ENCODE measurements at places on chromosomes 4 and X. TPM values are rescaled to one million over a fixed set of nuclear protein-coding genes. Genes with fewer than 3 reads are reported as not detected.

GRCh38 chrX:133847340-133847994 lies 137.9 kb downstream of the GPC3 start:
- no peak overlapping the region for H3K4me3 ChIP-seq
- H3K4me1 ChIP-seq, result no peaks in the 10 kb centered on the region
- H3K36me3 ChIP-seq, result no peaks in the 10 kb centered on the region
- no peaks in the 10 kb centered on the region for H3K27me3 ChIP-seq

DNA sequence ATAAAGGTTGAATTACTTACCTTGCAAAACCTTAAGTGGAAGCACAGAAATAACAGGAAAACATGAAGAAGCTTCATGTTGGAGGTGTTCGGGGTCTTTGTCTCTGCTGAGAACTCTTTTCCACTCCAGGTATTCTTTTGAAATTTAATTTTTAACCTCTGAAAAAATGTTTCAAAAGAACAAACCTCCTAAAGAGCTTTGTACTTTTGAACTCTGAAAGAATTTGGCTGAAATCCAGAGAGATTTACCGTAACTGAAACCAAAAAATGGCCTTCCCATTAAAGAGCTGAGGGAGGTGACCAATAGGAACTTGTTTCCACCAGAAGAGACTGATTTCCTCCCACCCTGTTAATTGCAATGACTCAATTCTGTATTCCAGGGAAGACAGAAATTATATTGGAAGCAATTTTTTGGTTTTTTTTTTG lies at the start of gene CFI:
Gene CFI, minus strand, starts transcription at position 105 of the 425 bp plus-strand sequence. Its CDS starts 28 bp downstream, at position 77.
- peaks cover 6% of the 10 kb centered on the region for H3K4me1 ChIP-seq
- no peak within 1 kb of the TSS for H3K4me3 ChIP-seq
- H3K27ac ChIP-seq, result no peak within 1 kb of the TSS
- no peaks in the 10 kb centered on the region for H3K36me3 ChIP-seq
- no peaks in the 10 kb centered on the region for H3K27me3 ChIP-seq
- DNase-seq, result peak; percentile 65

FMR1NB gene
- not detected for total RNA-seq

HGFAC gene
- total RNA-seq, result not detected

DNA sequence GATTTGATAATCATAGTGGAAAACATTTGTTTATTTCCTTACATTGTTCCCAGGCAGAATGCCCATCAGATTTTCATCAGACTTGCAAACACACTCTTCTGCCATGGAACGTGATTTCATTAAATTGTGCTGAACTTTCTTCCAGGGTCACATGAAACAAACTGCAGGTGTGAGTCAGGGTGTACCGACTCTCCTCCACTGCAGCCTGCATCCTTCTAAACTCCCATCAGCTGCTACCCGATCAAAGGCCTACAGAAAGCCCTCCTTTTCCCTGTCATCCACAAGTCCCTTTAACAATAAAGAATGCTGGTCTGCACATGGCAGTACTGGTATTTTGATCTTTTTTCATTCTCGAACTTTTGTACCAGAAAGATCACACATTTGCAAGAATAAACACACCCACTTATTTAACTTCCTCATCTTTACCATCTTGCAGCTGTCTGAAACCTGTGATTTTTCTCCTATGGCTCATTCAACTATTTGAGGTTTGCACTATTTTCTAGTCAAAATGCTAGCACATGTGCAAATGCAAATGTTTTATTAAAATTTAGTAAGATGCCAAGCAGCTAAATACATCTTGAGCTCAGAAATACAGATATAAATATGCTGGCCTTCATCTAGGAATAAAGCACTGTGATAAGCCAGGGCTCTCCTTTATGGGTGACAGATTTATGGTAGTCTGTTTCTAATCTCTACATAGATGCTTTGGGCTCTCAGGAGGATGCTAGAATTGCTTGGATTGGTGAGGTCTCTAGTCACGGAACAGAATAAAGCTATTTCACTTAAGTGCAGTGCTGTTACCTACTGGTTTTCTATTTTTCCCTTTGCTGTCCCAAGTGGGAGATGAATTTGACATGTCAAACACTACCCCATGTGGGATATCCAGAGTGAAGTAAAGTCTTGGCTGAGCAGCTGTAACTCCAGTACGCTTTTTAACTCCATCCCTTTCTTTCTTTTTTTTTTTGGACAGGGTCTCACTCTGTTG lies 25.8 kb upstream of the ARHGAP24 start:
- no peak for DNase-seq
- no peaks in the 10 kb centered on the region for H3K27me3 ChIP-seq
- no peak overlapping the region for H3K4me3 ChIP-seq
- no peak overlapping the region for H3K27ac ChIP-seq

PF4V1 gene
- not detected for total RNA-seq

XAGE1A gene
- total RNA-seq, result not detected

DNA sequence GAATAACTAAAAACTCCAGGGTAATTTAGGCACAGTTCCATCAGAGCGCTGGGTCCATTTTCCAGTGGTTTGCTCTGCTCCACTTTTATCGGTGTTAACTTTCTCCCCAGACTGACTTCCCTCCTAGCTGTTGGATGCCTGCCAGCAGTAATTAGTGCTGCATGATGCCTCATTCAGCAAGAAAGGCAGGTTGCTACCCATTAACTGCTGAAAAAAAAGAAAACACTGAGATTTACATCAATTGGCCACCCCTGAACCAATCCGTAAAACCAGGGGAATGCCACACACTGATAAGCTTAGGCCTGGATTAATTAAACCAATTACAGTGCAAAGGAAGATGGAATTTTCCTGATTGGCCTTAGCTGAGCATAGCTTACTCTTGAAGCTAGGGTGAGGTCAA lies 182.4 kb upstream of the CXXC4 start:
- H3K36me3 ChIP-seq, result no peaks in the 10 kb centered on the region
- DNase-seq, result no peak
- H3K4me3 ChIP-seq, result no peak overlapping the region
- no peaks in the 10 kb centered on the region for H3K27me3 ChIP-seq

PLAC8 gene
- total RNA-seq, result not detected

SGCB gene
- 50.4 TPM for total RNA-seq

TBC1D8B gene
- total RNA-seq, result 9.3 TPM

DNA sequence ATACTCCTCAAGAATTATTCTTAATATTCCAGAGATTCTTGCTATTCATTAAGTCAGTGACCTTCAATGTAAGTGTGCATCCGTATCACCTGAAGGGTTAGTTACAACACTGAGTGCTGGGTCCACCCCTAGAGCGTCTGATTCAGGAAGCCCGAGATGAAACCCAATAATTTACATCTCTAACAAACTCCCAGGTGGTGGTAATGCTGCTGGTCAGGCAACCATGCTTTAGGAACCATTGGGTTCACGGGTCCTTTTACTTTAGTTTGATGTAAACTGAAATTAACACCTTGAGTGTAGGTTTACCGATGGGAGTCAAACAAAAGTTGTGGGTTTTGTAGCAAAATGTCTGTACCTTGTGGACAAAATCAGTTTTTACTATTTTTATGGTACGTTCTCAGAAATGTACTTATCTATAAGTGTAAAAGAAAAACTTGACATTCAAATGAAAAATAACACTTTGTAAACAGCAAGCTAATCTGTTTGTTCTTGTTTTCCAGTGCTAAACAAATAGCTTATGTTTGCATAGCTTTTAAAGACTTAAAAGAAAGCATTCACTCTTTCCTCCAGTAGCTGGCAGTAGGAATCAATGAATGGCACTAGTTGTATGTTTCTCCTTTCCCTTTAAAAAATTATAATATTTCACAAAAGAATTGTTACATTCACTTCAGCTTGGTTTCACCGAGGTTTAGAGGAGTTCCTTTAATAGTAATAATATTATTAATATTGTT lies 32.7 kb downstream of the ACE2 start:
- H3K36me3 ChIP-seq, result no peaks in the 10 kb centered on the region
- H3K4me3 ChIP-seq, result no peak overlapping the region
- H3K27me3 ChIP-seq, result no peaks in the 10 kb centered on the region
- no peaks in the 10 kb centered on the region for H3K4me1 ChIP-seq
- DNase-seq, result no peak

FAM199X gene
- total RNA-seq, result 16.1 TPM

GRCh38 chr4:145626623-145626982 lies 7.4 kb downstream of the MMAA start:
- no peak overlapping the region for H3K27ac ChIP-seq
- H3K27me3 ChIP-seq, result no peaks in the 10 kb centered on the region
- no peaks in the 10 kb centered on the region for H3K36me3 ChIP-seq
- peaks cover 15% of the 10 kb centered on the region for H3K4me1 ChIP-seq
- no peak overlapping the region for H3K4me3 ChIP-seq

- DNase-seq, result peak; percentile 52
- H3K4me3 ChIP-seq, result no peak overlapping the region
- H3K4me1 ChIP-seq, result no peaks in the 10 kb centered on the region
- no peaks in the 10 kb centered on the region for H3K36me3 ChIP-seq
- no peak overlapping the region for H3K27ac ChIP-seq
These were observed 133.1 kb downstream of the CORIN start for GRCh38 chr4:47704693-47705325.

DNA sequence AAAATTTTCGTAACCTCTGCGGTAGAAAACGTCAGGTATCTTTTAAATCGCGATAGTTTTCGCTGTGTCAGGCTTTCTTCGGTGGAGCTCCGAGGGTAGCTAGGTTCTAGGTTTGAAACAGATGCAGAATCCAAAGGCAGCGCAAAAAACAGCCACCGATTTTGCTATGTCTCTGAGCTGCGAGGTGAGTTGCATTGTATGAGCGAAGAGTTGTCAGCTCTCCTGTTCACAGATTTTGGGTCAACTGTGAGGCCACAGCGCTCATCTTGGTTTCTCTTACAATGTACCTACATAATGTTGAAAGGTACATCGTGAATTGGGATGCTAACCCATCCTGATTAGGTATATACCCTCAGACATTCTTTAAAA lies 486 bp downstream of the CLCN3 start:
- no peaks in the 10 kb centered on the region for H3K36me3 ChIP-seq
- H3K4me1 ChIP-seq, result peaks cover 20% of the 10 kb centered on the region
- H3K4me3 ChIP-seq, result peak overlapping the region; percentile 96
- peak overlapping the region; percentile 95 for H3K27ac ChIP-seq

IL2RG gene
- not detected for total RNA-seq

- H3K27me3 ChIP-seq, result no peaks in the 10 kb centered on the region
- peaks cover 30% of the 10 kb centered on the region for H3K4me1 ChIP-seq
- DNase-seq, result peak; percentile 77
- H3K27ac ChIP-seq, result peak overlapping the region; percentile 26
These were observed 67.1 kb downstream of the PGRMC2 start for GRCh38 chr4:128220286-128221235.

DNA sequence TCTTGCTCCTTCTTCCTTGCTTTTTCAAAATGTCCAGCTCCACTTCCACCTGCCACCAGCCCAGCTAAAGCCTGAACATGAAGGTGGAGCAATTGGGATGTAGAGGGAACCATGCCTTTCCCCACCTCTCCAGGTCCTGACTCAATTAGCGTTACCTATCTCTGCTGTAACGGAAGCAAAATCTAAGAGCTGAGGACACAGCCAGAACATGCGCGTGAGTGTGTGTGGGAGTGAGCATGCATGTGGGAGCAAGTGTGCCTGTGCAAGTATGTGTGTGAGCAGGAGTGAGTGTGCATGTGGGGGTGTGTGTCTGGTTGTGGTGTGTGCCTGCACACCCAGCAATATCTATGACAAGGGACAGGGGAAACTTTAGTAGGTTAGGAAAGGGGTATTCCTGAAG lies 364.5 kb downstream of the MID1IP1 start:
- H3K27ac ChIP-seq, result no peak overlapping the region
- no peak for DNase-seq
- no peaks in the 10 kb centered on the region for H3K27me3 ChIP-seq
- no peaks in the 10 kb centered on the region for H3K4me1 ChIP-seq

GC gene
- not detected for total RNA-seq

DNA sequence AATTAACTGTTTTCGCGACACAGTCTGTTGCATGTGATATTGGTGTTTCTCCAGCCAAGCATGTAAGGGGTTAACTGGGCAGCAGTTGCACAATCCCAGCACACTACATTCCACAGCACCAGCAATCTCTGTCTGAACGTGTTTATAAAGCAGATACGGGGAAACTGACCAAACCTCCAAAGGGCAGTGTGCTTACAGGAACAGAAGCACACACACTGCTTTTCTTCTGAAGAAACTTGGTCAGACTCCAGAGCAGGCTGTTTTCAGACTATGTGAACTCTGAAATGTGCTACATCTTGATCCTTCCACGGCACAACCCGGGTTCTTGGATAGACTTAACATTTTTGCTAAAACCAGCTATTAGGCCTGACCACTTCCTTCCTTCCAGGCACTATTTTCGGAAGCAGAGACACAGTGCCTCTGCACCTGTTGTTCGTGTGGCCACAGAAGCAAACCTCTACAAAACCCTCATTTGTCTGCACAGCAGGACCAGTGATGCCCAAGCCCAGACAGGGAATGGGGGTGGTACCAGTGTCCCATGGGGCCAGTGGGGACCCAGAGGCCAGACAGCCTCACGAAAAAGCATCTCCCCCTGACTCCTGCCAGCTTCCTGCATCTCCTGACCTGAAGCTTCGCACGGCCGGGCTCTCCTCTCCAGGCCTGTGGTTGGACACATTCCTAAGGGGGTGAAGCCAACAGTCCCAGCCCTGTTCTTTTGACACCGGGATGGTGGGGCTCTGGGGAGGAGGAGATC lies 90.1 kb downstream of the IRF2 start:
- peak; percentile 73 for DNase-seq
- peak overlapping the region; percentile 80 for H3K27ac ChIP-seq
- H3K4me3 ChIP-seq, result peak overlapping the region; percentile 75

YIPF7 gene
- total RNA-seq, result not detected

EREG gene
- 4.4 TPM for total RNA-seq

GRCh38 chrX:148722966-148723365 lies 222.5 kb downstream of the AFF2 start:
- no peak overlapping the region for H3K27ac ChIP-seq
- no peak overlapping the region for H3K4me3 ChIP-seq
- no peaks in the 10 kb centered on the region for H3K4me1 ChIP-seq

DNA sequence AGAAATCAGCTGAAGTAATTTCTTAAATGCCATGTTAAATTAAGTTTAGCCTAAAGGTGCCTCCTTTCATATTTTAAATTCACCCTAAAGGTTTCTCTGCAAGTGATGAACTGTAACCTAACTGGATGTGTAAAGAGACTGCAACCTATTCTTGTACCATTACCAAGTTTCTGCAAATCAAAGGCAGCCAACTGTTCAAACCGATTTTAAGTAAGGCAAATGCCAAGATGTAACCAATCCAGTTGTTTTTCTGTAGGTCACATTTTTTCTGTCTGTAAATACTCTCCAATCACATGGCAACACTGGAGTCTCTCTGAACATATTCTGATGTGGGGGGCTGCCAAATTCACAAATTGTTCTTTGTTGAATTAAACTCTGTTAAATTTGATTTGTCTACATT lies 42.4 kb upstream of the FGF2 start:
- peak overlapping the region; percentile 73 for H3K27ac ChIP-seq
- H3K4me3 ChIP-seq, result peak overlapping the region; percentile 38

DNA sequence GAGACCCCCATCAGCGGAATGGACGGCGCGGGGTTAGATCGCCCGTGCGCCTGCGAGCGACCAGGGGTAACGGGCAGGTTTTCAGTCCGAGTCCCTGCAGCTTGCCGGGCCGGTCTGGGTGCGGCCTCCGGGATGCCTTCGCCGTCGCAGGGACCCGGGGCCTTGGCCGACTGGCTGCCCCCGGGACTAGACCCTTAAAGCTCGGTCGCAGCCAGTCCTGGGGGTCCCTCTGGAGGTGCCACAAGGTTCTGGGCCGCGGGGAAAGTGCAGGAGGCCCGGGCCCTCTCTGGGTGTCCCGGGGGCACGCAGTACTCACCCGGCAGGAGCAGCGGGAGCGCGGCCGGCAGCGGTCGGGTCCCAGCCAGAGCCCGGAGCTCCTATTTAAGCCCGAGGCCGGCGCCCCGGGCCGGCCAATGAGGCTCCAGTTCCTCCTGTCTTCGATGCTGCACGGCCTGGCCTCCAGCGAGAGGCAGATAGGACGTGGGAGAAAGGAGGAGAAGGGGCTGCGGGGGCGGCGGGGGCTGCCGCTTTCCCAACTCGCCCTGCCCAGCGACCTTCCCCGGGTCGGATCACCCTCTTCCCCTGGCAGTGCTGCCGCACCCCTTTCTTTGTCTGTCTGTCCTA lies at the start of gene SPON2:
Gene SPON2, minus strand, starts transcription at position 356 of the 624 bp plus-strand sequence.
- 0 out of 2 replicates have a peak within 1 kb of the TSS, but pooled peaks have one; percentile 26 for H3K4me3 ChIP-seq
- H3K27me3 ChIP-seq, result peaks cover 10% of the 10 kb centered on the region
- DNase-seq, result peak; percentile 44
